ENCODE measurements at places on chromosomes 12 and 14. TPM values are rescaled to one million over a fixed set of nuclear protein-coding genes. Genes with fewer than 3 reads are reported as not detected.

- no peak for DNase-seq
These were observed 7.4 kb downstream of the LRP1 start for GRCh38 chr12:57135527-57136326.

GRCh38 chr12:92764831-92765230 lies 62.0 kb downstream of the PLEKHG7 start:
- no peak for DNase-seq

KRT8 gene
- total RNA-seq, result 0.33 TPM

ASCL1 gene
- not detected for total RNA-seq

All from activated B cell treated with CpG ODN at 0.5 μM for 24 hours (primary cell).